Right kidney (tissue), 9 donors: ENCODE measurements at places on chromosomes 1 and 21.

GRCh38 chr1:48616710-48617109 lies 144.7 kb upstream of the SPATA6 start:
- DNase-seq: no peak

GRCh38 chr1:171334024-171334640 lies 20.1 kb downstream of the FMO4 start:
- DNase-seq: no peak

- DNase-seq: no peak
Observed at GRCh38 chr1:86852289-86852688, 61.6 kb downstream of the SELENOF start.

- no peak for DNase-seq
Observed at GRCh38 chr1:61597601-61598000, 127.3 kb downstream of the TM2D1 start.

- no peak for DNase-seq
Observed at GRCh38 chr1:230211436-230212145, 144.6 kb downstream of the GALNT2 start.

DNA sequence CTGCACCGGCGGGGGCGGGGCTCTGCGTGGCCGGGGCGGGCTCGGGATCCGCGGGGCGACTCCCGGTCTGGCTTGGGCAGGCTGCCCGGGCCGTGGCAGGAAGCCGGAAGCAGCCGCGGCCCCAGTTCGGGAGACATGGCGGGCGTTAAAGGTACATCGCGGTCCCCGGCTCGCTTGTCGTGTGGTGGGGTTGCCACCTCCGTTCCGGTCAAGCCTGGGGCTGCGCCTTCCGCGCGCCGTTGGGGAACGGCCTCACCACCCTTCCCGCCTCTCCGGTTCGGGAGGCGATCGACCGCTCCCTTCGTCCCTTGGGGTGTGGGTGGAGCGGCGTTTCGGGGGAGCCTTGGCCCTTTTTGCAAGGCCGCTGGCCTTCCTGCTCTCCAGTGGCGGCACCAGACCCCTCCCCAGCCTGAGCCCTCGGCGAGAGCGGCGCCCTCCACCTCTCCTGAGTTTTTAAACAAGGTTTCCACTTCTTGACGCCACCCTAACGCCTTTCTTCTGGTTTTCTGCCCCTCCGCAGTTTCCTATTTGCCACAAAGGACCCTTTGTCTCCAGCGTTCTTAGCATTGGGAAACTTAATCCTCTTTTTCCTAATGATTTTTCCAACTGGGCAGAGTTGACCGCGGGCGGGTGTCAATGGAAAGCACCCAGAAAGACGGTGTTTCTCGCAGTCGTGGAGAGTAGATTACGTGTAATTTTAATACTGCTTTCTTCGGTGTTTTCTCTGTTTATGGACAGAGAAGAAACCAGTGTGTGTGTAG lies at the start of the genes LEPR and LEPROT:
TSS of gene LEPR (plus strand) at position 79 of the 761 bp plus-strand sequence. CDS start 144,898 bp downstream, outside the sequence.
TSS of gene LEPROT (plus strand) at position 79 of the 761 bp plus-strand sequence. CDS start at position 136, 57 bp downstream.
- DNase-seq: peak; percentile 96

DNA sequence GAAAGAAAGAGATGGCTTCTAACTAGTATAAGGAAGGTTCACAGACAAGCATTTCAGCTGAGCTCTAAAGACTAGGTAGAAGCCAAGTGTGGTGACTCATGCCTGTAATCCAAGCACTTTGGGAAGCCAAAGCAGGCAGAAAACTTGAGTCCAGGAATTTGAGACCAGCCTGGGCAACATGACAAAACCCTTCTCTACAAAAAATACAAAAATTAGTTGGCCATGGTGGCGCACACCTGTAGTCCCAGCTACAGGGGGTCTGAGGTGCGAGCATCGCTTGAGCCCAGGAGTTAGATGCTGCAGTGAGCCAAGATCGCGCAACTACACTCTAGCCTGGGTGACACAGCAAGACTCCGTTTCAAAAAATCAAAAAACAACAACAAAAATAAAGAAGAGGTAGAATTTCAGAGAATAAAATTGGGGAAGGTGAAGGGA lies 27.8 kb downstream of the FBXO42 start:
- DNase-seq: no peak

DNA sequence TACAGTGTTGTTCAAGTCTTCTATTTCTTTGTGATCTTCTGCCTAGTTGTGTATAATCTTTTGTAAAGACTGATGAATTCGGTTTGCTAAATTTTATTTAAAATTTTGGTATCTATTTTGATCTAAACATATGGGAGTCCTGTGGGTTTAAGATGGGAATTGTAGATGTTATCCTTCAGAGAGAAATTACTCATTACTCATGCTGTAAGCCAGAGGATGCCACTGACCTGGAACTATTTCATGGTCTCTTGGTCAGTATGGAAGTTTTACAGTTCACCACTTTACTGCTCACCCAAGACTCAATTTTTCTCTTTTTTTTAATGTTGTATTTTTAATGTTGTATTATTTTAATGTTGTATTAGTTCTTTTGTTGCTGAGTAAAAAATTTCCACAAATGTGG lies 138.6 kb upstream of the B3GALT2 start:
- no peak for DNase-seq

DNA sequence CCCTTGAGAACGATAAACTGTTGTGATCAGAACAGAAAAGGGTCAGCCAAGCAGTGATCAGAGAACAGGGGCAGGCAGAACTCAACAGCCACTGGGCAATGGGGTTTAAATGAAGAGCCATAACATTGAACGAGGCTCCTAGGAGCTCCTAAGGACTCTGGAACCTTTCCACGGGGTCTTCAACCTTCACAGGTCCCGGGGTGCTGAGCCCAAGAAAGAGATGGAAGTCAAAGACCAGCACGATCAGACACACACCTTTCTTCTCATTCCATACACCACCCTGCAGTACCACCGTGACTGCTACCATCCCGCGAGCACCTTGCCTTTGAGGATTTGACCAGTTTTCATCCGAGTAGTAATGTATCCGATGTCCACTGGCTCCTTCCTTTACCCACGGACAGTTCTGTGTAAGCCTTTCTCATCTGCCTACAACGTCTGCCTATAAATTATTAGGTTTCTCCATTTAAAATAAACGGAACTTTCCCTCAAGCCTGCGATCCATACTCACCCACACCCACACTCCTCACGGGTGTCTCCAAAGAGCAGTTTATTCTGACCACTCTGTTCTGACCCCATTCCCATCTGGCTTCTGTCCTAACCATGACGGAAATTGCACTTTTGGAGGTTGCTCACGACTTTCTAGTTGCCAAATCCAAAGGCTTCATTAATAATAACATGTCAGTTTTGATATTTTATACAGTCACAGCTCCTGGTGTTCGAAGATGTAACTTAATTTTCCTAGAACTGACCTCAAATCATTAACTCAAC lies 16.8 kb upstream of the HHAT start:
- no peak for DNase-seq

DNA sequence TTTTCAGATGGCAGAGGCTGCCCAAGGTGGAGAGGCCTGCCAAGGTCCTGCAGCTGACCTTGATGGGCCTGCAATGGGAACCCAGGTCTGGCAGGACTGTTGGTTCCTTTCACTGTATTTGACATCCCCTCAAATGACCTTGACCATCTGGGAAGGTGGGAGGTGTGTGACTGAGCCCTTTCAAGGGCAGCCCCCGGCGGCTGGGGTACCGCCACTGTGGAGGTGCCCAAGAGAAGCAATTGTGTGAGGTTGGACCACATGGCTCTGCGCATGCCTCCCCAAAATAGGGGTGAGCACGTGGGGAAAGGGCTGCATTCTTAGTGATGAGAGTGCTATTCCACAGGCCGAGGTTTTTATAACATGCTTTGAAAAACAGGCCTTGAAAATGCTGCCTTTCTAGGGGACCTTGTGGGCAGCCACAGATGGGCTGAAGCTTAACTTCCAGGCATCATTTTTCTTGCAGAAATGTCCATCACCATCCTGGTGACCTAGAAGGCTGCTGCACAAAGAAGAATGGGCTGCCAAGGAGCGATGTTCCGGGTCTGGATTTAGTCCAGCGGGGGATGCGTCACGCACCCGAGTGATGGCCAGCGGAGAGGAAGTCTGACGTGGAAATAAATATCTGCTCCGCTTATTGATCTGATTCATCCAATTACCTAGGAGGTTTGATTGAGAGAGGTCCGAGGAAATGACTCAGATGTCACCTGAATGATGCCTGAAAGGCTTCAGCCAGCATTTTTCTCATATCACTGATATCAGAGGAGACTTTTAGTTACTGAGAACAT lies 16.5 kb upstream of the UTS2 start:
- no peak for DNase-seq

DNA sequence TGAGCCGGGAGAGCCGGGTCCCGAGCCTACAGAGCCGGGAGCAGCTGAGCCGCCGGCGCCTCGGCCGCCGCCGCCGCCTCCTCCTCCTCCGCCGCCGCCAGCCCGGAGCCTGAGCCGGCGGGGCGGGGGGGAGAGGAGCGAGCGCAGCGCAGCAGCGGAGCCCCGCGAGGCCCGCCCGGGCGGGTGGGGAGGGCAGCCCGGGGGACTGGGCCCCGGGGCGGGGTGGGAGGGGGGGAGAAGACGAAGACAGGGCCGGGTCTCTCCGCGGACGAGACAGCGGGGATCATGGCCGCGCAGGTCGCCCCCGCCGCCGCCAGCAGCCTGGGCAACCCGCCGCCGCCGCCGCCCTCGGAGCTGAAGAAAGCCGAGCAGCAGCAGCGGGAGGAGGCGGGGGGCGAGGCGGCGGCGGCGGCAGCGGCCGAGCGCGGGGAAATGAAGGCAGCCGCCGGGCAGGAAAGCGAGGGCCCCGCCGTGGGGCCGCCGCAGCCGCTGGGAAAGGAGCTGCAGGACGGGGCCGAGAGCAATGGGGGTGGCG lies 371 bp downstream of the ARID1A start:
- DNase-seq: no peak

DNA sequence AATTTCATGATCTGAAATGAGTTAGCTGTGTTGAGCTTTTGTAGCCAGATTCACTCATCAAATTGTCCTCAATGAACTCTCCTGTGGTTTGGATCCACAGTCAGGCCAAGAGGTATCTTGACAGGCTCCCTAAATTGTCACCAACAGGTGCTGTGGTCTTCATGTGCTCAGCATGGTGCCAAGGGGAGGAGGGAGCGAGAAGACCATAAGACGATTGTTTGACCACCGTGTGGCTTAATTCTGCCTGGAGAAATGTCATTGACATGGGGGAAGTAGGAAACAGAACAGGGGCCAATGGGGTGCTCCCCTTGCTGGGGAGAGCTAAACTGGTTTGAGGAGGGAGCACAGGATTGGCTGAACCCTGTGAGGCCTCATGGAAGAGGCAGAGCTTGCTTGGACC lies 219.3 kb downstream of the KCNJ6 start:
- DNase-seq: no peak

DNA sequence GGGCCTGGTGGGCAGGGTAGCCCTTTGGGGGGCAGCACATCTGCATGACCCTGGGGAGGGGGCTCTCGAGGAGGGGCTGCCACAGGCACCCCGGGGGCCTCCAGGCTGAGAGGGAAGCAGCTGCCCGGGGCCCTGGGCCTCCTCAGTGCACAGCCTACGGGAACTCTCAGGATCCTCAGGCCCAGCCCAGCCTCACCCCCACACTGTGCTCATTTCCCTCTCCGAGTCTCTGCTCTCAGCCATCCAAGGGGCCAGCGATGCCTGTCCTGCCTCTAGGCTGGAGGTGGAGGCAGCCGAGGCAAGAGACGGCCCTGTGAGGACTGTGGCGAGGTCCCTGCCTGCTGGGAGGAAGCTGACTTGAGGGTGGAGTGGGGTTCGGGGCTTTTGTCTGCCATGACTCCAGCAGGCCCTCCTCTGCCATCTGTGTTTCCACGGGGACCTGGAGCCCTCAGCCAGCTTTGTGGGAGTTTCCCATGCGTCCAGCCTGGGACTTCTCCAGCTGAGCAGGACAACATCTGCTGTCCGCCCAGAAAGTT lies 7.2 kb upstream of the PLEKHG5 start:
- no peak for DNase-seq

DNA sequence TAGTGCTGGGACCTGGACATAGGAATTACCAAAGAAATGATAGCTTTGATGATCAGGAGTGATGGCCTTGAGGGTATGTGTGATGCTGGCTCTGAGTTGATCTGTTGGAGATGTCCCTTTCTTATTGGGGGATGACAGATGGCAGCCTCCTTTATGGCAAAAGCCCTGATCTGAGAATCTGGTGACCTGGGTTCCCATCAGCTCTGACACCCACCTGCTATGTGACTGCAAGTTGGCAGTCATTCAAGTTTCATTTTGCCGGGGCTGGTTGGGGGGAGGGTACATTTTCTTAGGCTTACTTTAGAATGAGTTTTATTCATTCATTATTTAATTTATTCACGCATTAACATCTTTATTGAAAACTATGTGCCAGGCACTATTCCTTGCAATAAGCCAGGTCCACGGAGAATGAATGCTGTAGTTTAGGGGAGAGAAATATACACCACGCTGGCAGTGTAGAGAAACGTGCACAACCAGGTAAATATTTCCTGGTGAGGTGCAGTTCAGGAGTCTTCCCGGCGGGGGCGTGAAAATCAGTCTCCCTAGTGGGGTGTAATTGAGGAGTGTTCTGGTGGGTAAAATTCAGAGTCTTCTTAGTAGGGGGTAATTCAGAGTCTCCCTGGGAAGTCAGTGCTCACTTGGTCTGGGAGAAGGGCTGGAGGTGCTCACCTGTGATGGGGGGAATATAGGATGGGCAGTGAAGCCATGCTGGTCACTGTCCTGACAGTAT lies 401.3 kb downstream of the CAMTA1 start:
- no peak for DNase-seq

- DNase-seq: peak; percentile 32
Observed at GRCh38 chr1:19708567-19709110, 44.0 kb downstream of the HTR6 start.

GRCh38 chr1:37958690-37959089 lies 11.8 kb upstream of the INPP5B start:
- no peak for DNase-seq

GRCh38 chr1:226798427-226799411 lies 59.6 kb upstream of the ITPKB start:
- DNase-seq: no peak

- no peak for DNase-seq
Observed at GRCh38 chr1:15432324-15432723, 5.9 kb upstream of the CTRC start.

DNA sequence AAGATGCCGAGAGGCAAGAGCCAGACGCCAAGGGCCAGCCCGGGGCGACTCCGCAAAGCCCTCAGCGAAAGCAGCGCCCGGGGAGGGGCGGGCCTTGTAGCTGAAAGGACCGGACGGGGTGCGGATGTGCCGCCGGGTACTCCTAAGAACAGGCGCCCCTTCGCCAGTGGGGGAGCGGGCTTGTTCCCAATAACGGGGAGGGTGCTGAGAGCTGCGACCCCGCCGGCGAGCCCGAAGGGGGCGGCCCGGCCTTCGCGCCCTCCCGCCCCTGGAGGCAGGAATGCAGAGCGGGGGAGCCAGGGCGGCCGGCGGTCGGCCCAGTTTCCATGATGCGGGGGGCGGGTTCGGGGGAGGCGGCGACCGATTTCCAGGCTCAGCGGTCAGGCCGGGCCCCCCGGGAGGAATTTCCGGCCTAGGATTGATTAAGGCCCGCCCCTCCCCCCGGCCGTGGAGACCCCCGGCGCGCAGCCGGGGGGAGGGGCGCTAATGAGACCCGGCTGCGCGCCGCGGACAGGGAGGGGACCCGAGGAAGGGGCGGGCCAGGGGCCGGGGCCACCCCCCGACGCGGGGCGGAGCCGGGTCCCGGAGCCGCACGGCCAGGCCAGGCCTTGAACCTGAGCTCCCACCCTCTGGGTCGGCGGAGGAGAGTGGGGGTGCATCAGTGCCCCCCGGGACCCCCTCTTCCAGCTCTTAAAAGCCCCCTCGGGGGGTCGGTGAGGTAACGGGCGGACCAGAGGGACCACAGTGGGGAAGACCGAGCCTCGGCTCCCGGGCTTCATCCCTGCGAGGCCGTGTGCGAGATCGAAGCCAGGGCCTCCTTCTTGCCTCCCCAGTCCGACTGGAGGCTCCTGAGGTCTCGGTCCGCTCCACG lies 898 bp upstream of the TMEM200B start:
- peak; percentile 93 for DNase-seq
